ENCODE measurements at places on chromosomes 4 and X. TPM values are rescaled to one million over a fixed set of nuclear protein-coding genes. Genes with fewer than 3 reads are reported as not detected.

Gene ZNF141
- total RNA-seq = 30.1 TPM

Gene HMGN5
- total RNA-seq = 1.5 TPM

Gene ABHD18
- 26.4 TPM for total RNA-seq

Gene CSN3
- not detected for total RNA-seq

Gene NKX6-1
- total RNA-seq = not detected

Gene H2BW2
- not detected for total RNA-seq

Gene DDX60
- total RNA-seq = 115 TPM

Gene WAS
- 134 TPM for total RNA-seq

Gene PRRG1
- not detected for total RNA-seq

Gene ELMOD2
- total RNA-seq = 15.5 TPM

Gene MAGEC1
- total RNA-seq = not detected

Gene MBNL3
- 30.0 TPM for total RNA-seq

Gene AR
- total RNA-seq = not detected

Gene MRFAP1L1
- total RNA-seq = 67.4 TPM

Gene GLRB
- total RNA-seq = not detected

Gene SPANXC
- total RNA-seq = not detected

Gene CTAG2
- not detected for total RNA-seq

Gene MECP2
- 65.4 TPM for total RNA-seq

Gene FAM9B
- not detected for total RNA-seq

Gene TMLHE
- 9.2 TPM for total RNA-seq

Data from activated CD8-positive, alpha-beta T cell treated with anti-CD3 and anti-CD28 coated beads, Interleukin-2, amount 10 ng/mL, durations not matched to agents 7 days and 5 days (primary cell).